ENCODE measurements at places on chromosomes 7 and 10. TPM values are rescaled to one million over a fixed set of nuclear protein-coding genes. Genes with fewer than 3 reads are reported as not detected.

- no peak for DNase-seq
Observed at GRCh38 chr10:123150986-123151736, 3.0 kb upstream of the BUB3 start.

DNA sequence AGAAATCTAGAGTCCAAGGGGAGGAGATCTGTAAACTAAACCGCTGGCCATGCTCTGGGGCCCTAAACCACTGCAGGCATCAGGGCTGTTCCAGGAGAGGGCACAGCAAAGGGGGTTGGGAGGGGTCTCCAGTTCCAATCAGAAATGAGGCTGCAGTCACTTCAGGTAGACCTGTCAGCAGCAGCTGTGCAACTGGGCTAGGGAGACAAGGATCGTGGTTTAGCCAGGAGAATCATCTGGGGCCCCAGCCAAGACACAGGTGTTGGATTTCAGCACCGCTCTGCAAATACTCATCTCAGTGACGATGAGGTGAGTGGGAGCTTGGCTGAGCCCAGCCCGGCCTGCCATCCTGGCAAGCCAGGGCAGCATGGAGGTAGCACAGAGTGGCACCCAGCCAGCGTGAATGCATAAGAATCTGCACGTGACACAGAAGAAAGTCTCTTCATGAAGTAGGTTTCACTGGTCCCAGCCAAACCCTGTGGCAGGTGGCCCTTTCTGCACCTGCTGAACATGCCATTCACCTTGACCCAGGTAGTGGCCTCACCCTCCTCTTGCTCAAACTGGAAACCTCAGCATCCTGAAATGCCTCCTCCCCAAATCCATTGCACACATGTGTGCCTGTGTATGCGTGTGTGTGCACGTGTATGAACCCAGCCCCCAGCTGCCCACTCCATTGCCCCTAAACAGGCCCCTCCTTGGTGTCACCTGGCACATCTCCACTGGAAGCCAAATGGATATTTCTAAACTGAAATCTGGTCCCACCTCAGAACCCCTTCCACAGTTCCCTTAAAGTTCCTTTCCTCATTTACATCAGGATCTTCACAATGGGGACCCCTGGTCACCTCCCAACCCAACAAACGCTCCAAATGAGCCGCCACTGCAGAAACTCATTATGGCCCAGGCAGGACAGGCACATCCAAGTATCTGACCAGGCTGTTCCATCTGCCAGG is 9.6 kb downstream of the GPRIN2 start:
- DNase-seq, result no peak

DNA sequence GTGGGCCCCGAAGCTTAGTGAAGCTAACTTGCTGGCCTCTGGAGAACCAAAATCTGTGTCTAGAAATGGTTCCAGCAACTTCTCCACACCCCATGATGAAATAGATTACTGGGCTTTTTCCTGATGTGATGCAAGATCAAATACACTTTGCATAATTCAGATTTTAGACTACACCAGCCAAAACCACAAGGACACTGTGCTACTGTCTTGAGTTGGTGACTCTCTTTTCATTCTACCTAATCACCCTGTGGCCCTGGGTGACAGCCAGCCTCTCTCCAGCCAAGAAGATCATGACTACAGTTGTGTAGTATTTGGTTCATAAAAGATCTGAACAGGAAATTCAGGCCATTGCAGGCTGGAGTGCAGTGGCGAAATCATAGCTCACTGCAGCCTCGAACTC is 22.2 kb downstream of the AZGP1 start:
- DNase-seq, result no peak

DNA sequence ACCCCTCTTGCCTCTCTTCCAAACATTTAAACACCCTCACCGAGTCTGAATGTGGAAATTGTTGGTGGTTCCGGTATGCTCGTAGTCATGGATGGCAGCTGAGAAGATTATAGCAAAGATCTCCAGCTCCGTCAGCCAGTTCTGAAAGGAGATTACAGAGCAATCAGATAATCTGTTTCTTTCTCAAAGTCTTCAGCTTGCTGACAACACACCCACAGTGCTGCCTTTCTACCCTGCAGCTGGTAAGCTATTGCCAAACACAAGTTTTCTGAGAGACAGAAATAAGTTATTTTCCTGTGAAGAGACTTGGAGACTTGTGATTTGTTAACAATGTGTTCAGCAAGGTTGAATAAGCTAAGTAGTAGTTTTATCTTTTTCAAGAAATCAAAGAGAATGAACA is 163.6 kb downstream of the PPP1R17 start:
- no peak for DNase-seq

OR2A5 gene
- not detected for total RNA-seq

DNA sequence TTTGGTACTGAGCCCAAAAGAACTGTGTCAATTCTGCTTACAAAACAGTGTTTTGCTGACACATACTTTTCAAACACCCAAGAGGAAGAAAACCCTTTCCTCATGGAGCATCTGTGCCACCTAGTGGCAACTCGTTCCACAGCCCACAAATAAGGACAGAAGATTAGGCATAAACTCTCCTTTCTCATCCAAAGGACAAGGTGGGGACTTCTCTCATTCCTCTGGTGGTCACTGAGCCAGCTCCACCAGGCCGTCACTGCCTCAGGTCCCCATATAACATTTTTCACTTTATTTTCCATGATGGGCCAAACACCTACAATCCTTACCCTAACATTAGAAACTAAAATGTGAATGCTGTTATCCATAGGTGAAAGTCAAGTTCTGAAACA is 76.9 kb downstream of the RNF216 start:
- peak; percentile 86 for DNase-seq

GRCh38 chr10:61897671-61898434 is 3.6 kb upstream of the ARID5B start:
- DNase-seq, result peak; percentile 65
